ENCODE measurements at places on chromosomes 12 and 14.

DNA sequence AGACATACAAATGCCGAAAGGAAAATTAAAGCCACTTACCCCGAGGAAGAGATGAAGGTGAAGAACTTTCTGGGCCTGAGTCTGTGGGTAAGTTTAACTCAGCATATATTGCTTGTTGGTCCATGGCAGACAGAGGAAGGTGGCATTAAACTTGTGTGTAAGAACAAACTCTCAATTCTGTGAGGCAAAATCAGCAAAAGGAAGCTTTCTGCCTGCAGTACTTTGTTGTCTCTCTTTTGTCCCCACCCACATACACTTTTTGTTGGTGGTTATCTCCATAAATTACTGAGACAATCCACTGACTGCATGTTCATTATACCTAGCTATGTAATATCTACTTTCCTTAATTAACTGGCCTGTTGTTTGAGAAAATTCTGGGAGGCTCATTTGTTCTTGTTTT, at the start of gene KLRB1:
Gene KLRB1 (minus strand): TSS at position 201 of the 400 bp plus-strand sequence. CDS start 77 bp downstream, at position 124.
- DNase-seq = no peak

DNA sequence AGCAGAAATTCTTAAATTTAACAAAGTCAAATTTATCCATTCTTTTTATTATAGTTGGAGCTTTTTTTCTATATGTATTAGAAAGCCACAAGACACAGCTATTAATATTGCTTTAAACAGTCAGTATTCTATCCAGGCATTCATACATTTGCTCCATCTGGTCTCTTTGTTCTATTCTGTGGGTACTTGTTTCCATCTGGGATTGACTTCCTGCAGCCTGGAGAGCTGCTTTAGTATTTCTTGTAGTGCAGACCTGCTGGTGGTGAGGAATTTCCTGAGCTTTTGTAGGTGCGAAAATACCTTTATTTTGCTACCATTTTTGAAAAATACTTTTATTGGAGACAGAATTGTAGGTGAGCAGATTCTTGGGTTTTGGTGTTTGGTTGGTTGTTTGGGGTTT, 29.0 kb downstream of the CCDC60 start:
- DNase-seq = no peak

- no peak for DNase-seq
These were observed 3.2 kb upstream of the CRY1 start for GRCh38 chr12:107096571-107096970.

DNA sequence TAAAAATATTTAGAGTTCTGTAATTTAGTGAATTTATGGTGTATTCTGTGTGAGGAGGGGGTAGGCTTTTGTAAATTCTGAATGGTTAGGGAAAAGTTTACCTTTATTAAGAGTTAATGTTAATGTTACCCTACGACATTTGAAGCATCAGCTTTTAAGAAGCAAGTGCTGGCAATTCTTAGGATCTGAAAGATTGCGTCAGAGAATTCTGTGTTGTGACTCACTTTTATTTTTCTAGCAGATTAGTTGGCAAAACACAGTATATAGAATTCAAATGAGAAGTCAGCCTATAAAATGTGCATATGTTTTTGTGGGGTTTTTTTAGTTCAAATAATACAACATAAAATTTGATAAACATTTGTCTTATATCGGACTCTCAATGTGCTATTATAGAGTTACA, 97.6 kb downstream of the RAD52 start:
- no peak for DNase-seq

- DNase-seq = no peak
These were observed 153.5 kb upstream of the USP15 start for GRCh38 chr12:62106547-62107185.

- no peak for DNase-seq
These were observed 46.5 kb downstream of the BTBD7 start for GRCh38 chr14:93286212-93286890.

DNA sequence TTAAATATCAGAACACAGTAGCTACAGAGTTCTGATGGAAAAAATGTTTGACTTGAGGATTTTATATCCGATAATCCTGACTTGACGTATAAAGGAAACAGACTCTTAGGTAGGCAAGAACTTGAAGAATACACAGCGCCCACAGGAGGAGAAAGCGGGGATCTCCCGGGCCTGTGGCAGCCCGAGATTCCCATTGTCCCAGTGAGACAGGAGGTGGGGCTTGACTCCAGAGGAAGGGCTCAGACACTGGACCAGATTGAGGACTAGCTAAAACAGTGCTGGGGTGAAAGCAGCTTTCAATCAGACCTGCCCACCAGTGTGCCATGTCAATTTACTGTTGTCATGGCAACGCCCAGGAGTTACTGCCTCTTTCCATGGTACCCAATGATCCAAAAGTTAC, 51.1 kb upstream of the C14orf180 start:
- DNase-seq = no peak

All from SHP77 (cell line).